ENCODE measurements at places on chromosomes 5 and 9.

DNA sequence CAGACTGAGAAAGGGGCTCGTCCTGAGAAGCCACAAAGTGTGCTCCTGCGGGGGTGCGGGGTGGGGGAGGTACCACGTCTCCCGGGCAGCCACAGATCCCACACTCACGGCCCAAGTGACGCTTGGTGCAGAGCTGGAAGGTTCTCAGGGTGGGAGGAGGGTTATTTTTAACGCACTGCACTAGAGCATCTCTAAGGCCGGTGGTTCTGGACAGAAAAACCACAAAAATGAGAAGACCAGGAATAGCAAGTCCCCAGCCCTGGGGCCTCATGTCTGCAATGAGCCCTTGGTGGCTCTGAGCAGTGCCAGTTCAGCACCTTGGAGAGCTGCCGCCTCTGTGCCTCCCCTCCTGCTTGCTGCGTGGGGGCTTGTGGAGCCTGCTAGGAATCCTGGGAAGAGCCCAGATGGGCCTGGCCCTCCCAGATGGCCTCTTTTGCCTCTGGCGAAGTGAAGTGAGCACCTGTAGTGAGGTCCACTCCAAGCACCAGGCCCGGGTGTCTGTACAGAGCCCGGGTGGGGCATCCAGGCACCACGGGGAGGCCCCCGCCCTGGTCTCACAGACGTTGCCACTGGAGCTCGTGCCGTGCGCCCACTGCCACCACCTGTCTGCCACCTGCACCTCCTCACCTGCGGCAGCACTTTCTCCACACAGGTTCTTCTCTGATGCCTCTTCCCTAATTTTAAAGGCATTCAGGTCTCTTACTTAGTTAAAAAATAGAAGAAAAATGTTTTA, 48.9 kb upstream of the CACNA1B start:
- DNase-seq, result no peak

GRCh38 chr5:106097340-106097739, 1573.4 kb downstream of the EFNA5 start:
- DNase-seq, result no peak

GRCh38 chr5:121962958-121963357, 1.2 kb downstream of the SRFBP1 start:
- DNase-seq, result no peak

GRCh38 chr5:69493396-69494133, 975 bp downstream of the OCLN start:
- DNase-seq, result no peak

GRCh38 chr5:91641730-91642350, 258.7 kb upstream of the ARRDC3 start:
- DNase-seq, result peak; percentile 11

GRCh38 chr9:19992556-19992955, 203.7 kb upstream of the SLC24A2 start:
- DNase-seq, result no peak

- DNase-seq, result no peak
These were observed 286.5 kb downstream of the ZNF608 start for GRCh38 chr5:124459984-124460383.

DNA sequence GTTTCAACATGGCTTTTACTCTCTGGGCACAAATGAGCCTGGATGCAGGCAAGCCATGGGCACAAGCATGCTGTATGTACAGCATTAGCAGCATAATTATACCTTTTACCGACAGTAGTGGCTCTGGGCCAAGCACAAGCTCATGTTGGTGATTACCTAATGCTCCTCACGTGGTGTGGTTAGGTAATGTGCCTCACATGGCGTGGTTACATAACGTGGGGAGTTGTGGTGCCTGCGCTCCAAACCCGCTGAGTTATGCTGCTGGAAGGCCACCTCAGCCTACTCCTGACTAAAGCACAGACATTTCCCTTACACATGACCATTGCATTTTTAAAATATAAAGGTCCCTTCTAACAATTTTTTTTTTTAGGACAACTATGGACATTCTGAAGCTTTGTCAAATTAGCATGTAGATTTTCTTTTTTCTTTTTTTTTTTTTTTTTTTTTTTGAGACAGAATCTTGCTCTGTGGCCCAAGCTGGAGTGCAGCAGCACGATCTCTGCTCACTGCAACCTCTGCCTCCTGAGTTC, 794.0 kb downstream of the EFNA5 start:
- no peak for DNase-seq

DNA sequence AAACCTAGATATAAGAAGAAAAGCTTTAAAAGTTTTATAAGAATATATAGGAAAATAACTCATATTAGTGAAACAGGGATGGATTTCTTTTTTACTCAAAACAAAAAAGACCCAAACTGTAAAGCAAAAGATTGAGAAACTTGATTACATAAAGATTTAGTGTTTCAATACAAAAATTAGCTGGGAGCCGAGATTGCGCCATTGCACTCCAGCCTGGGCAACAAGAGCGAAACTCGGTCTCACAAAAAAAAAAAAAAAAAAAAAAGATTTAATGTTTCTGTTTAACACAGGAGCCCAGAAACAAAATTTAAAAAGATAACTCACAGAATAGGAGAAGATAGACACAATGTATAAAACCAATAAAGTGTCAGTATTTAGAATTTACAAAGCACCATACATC, 45.2 kb downstream of the CDC14B start:
- no peak for DNase-seq

- no peak for DNase-seq
These were observed 483.3 kb downstream of the ARHGEF28 start for GRCh38 chr5:74109344-74109743.

- DNase-seq, result no peak
These were observed 22.2 kb downstream of the SHB start for GRCh38 chr9:38046661-38047300.

GRCh38 chr9:133987446-133987788, 4.7 kb downstream of the VAV2 start:
- DNase-seq, result no peak

GRCh38 chr5:112668911-112669310, 68.8 kb upstream of the APC start:
- no peak for DNase-seq
